HFFc6 (cell line): ENCODE measurements at places on chromosomes 2 and 18. TPM values are rescaled to one million over a fixed set of nuclear protein-coding genes. Genes with fewer than 3 reads are reported as not detected.

- no peak for DNase-seq
Observed at GRCh38 chr18:42765302-42765701, 350.2 kb downstream of the RIT2 start.

- DNase-seq = peak; percentile 4
Observed at GRCh38 chr2:66370824-66371223, 64.1 kb upstream of the MEIS1 start.

DNA sequence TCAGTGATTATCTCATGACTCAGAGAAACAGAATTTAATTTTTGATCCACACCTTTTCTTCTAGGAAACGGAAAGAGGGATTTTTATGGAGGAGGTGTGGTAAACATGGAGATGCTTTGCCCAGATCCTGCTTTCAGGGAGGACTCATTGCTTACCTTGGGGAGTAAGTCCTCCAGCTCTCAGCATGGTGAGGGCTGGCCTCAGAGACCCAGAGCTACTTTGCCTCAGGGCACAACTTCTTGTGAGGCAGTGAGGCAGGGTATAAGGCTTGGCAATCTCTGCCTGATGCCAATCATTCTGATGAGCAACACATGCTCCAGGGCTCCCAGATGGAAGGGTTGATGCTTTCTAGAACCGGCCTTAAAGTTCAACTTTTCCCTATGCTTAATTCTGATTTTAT is 189.9 kb upstream of the DCC start:
- no peak for DNase-seq

GRCh38 chr2:3332133-3332532 is 45.5 kb downstream of the EIPR1 start:
- no peak for DNase-seq

The PXDN gene
- 301 to 345 TPM (median 301 TPM) in 3 replicates for total RNA-seq

DNA sequence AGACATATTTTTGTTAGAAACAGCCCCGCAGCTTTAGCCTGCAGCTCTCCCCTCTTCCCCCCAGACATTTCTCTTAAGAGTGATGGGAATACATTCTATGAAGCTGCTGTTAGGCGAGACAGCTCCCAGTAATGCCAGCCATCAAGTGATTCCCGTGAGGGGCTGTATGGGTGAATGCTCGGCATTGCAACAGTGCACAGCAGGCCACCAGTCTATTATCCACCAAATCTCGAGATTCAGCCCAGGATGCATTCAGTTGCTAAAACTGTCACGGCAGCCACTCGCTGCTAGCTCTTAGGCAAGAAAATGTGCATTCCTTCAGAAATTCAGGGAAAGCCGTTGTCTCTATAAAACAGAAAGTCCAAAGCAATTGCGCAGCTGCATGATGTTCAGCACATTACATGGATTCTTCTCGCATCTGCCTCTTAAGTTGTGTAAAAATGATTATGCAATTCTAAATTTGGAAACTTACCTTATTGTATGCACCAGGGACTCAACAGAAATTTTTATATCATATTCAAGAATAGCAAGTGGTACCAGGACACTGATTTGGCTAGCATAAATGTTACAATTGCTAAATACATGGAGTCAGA is 211.3 kb upstream of the ARL4C start:
- DNase-seq = no peak

DNA sequence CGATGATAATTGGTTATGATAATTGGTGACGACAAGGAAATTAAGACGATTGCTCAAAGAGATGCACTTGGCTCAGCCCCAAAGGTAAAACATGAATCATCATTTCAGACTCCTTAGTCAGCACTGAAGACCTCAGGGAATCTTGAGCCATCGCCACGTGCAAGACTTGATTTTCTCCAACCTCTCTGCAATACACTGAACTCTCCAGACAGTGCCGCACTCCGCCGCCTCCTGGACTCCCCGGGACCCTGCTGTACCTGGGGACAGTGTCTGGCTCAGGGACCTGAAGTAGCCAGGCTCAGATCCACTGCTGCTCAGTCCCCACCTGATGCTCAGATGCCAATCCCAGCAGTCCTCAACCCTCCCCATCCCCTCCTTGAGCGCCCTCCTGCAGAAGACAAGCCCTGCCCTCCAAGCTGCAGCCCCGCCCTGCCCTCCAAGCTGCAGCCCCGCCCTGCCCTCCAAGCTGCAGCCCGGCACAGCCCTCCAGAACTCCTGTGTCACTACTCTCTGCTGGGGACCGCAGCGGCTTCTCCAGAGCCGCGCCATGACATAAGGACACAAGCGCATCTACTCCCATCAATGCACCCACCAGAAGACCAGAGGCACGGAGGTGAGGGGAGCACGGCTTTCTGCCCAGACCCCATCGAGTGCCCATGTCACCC is 1.1 kb downstream of the TMEM18 start:
- DNase-seq = peak; percentile 93

- DNase-seq = no peak
Observed at GRCh38 chr18:27005589-27005988, 140.1 kb upstream of the AQP4 start.

GRCh38 chr2:62410926-62411456 is 95.0 kb downstream of the TMEM17 start:
- DNase-seq = no peak

DNA sequence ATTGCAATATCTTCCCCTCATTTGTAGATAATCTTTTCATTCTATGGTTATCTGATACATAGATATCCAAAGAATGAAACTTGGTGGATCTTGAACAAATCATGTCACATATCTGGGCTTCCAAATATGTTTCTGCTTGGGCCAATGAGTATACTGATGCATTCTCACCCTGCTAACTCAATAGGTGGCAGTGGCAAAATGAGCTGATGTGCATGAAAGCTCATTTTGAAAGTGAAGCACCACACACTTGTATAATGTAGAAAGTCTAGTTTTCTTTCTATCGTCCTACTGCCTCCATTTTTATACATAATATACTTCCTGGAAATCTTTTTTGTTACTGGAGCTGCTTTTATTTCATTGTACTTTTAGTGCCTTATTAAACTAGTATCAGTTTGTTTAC is 208.2 kb downstream of the PRKCE start:
- no peak for DNase-seq
